ENCODE measurements at places on chromosomes 7 and 10.

- DNase-seq: peak; percentile 8
Measured at GRCh38 chr7:10939237-10939910, 34.3 kb upstream of the PHF14 start.

DNA sequence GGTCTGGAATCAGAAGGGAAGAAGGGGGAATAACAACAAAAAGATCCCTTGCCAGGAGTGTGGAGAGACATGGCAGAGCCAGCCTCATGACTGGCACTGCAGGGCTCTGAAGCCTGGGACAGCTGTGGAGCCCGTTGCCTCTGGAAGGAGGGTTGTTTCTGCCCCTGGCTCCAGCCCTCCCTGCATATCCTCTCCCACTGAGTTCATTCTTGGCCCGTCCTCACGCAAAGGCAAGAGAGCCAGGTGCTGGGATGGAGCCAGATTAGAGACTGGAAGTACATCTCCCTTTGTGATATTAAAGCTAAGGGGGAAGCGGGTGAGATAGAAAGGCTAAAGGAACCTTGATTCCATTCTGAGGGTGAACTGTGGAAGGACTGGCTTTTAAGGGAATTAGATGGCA is 141.5 kb upstream of the NPVF start:
- DNase-seq: no peak

- no peak for DNase-seq
Measured at GRCh38 chr10:21727452-21728168, 193.6 kb downstream of the MLLT10 start.

GRCh38 chr10:132892004-132892403 is 50.4 kb downstream of the CFAP46 start:
- peak; percentile 72 for DNase-seq

- DNase-seq: no peak
Measured at GRCh38 chr7:121262969-121263368, 65.8 kb upstream of the WNT16 start.

DNA sequence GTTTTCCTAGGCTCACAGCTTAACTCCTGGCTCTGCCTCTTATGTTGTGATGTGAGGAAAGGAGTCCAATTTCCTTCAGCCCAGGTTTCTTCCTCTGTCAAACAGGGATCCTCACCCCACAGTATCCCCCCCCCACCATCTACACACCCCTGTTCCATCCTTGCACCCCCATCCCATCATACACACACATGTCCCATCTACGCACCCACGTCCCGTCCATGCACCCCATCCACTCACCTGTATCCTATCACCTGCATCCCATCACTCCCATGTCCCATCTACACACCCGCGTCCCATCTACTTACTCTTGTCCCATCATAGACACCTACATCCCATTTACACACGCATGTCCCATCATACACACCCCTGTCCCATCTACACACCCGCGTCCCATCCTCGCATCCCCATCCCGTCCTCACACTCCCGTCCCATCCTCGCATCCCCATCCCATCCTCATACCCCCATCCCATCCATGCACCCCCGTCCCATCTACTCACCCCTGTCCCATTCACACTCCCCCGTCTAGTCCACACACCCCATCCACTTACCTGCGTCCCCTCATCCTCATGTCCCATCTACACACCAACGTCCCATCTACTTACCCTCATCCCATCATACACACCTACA is 117.3 kb downstream of the TRRAP start:
- DNase-seq: no peak

- DNase-seq: peak; percentile 34
Measured at GRCh38 chr10:6647811-6648526, 67.9 kb upstream of the PRKCQ start.

DNA sequence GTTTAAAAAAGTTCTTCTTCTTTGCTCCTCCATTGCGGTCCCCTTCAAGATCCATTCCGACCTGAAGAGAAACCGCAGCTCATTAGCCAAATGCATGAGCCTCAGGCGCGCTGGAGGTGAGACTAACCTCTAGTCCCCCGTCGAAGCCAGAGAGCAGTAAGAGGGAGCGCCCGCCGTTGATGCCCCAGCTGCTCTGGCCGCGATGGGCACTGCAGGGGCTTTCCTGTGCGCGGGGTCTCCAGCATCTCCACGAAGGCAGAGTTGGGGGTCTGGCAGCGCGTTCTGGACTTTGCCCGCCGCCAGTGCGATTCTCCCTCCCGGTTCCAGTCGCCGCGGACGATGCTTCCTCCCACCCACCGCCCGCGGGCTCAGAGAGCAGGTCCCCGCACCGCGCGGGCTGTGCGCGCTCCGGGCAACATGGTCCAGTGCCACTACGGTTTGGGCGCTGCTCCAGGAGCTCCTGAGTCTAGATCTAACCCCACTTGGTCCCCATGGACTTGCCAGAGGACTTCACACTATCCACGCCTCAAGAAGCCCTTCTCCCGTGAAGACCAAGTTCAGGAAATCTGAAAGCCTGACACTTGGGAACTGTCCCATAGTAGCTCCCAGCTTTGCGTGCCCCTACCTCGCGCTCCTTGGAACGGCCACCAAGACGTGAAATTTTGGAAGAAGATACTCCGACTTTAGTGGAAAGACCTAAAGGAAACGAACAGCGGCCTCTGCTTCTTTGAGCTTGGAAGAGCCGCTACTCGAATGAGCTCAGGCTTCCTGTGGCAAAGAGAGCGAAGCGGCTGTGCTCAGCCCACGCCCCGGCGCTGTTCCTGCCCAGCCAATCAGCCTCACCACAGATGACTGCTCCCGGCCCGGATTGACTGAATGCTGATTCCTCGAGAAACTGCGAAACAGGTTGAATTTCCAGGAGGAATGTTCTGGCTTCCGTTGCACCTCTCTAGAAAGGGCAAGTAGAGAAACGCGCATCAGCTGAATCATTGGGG is at the start of gene ABCB1:
Gene ABCB1 (minus strand): TSS at position 755 of the 995 bp plus-strand sequence. CDS start 700 bp downstream, at position 55.
- peak; percentile 72 for DNase-seq

DNA sequence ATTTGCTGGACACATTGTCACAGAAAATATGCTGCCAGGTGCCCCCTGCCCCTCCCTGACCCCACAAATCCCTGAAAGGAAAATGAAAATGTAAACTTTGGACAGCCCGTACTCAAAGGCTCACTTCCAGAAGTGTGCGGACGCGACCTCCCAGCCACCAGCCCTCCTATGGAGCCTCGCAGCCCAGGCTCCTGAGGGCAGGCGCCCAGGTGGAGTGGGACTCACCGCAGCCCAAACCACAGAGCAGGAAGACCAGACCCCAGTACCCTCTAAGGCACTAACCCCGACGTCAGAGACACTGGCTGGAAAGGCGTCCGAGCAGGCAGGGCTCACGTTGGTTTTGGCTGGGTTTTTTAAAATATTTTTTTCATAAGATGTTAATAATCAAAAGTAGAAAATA is 57.3 kb downstream of the CSGALNACT2 start:
- DNase-seq: no peak

GRCh38 chr7:105474045-105474444 is 48.0 kb downstream of the PUS7 start:
- no peak for DNase-seq
